CD4-positive, alpha-beta T cell treated with Interleukin-10 for 1 hour (primary cell): ENCODE measurements at places on chromosomes 5 and 9.

- no peak for DNase-seq
These were observed 25.4 kb downstream of the GPR21 start for GRCh38 chr9:123058834-123059233.

DNA sequence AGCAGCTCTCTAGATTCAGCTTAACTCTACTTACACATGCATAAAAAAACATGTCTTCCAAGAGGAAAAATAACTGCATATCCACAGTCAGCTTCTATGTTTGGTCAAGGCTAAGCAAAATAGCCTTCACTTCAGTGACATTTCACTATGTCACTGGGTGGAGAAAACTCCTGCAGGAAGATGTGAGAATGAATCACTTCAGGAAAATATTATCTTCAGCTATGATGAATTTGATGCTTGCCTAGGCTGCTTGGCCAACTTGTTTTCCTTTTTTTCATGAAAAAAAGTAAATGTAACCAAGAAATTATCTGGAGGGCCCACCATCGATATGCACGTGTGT lies 143.0 kb upstream of the ZNF608 start:
- DNase-seq, result no peak

DNA sequence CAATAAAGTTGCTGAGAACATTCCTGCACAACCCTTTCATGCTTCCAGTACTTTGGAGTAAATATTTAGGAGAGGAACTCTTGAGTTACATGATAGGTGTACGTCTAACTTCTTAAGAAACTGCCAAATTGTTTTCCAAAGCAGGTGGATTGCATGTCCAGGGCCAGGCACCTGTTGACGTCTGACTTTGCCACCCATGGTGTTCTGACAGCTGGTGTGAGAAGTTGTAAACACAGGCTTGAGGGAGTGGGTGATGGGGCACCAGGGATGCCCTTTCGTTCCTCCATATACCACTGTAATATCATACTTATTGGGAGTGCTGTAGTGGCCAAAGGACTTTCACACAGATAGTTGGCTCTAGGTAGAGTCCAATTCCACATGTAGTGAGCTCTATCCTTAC lies 352.1 kb downstream of the GADD45G start:
- no peak for DNase-seq

DNA sequence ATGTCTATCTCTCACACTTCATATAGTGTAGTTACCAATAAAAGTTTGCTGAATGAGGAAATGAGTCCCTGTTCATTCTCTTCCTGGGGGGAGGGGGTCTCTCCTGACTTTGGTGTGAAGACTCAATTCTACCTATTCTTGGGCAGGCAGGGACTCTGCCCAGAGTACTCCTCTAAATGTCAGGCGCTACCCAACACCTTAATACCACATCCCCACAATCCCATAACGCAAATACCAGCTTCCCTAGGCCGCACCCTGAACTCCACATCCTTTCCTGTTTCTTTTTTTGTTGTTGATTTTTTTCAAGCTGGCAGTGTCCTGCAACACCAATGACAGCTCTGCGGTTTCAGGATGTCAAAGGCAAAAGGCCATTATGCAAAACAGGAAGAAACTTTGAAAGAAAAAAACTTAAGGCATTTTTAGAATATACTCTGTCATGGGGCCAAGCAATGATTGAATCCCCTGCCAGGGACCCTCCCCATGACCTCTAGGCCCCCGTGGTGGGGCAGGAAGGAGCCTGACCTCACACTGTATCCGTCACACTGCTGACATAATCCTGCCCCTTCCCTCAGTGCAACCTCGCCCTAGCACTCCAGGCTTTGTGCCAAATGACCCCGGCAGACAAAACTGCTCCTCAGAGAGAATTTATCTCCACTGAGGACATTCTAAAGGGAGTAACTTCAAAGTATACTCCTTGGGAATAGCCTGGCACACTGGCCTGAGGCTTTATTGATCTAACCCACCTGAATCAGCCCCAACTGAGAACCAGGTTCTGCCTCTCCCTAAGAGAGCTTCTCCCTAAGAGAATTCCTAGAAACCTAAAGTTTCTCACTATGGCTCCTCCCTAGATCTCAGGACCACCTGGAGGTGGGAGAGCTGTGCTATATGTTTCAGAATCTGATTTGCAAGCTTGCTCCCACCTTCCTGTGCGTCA lies 8.0 kb downstream of the B4GALT1 start:
- peak; percentile 68 for DNase-seq

DNA sequence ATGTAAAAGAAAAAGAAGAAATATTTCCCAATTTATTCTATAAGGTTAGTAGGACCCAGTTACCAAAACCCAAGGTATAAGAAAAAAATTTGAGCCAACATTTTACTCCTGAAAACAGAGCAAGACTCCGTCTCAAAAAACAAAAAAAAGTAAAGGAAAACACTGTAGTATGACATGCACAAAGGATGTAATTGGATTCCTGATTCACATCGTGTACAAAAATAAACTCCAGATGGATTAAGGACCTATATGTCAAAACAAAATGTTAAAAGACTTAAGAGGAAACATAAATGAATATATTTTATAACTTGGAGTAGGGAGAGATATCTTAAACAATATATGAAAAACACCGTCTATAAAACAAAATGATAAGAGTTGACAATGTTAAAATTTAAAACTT lies 13.8 kb downstream of the PHYKPL start:
- DNase-seq, result no peak

GRCh38 chr9:28092981-28093936 lies 520.0 kb upstream of the C9orf72 start:
- no peak for DNase-seq

GRCh38 chr5:127572930-127573329 lies 55.5 kb downstream of the PRRC1 start:
- no peak for DNase-seq

DNA sequence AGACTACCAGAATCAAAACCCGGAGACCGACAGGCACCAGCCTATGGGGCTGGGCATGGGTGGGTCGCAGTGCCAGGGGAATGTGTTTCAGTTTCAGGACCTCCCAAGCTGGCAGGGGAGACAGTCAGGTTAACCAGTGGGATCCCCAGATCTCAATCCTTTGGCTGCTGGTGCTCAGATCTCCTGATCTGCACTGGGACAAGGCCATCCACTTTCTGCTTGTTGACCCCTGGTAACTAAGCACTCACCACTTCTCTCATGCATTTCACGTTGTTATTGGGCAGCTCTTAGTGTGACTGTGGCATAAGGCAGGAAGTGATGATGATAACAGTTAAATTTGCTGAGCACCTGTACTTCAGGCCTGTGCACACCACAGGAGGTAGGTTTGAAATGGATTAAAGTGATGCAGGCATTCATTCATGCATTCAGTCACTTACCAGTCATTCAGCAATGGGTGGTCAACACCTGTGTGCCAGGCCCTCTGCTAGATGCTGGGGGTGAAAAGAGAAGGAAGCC lies 42.1 kb upstream of the STXBP1 start:
- peak; percentile 51 for DNase-seq

DNA sequence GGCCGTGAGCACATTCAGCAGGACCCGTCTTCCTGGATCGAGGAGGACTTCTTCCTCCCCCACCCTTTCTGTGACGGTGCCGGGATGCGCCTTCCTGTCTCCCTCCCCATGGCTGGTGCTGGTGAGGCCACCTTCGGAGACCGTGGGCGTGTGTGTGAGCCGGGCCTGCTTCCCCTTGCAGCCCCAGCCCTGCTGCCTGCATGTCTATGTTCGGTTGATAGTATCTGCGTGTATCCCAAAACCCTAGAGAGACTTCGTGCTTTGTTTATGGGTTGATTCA lies 12.8 kb downstream of the CEP72 start:
- no peak for DNase-seq

DNA sequence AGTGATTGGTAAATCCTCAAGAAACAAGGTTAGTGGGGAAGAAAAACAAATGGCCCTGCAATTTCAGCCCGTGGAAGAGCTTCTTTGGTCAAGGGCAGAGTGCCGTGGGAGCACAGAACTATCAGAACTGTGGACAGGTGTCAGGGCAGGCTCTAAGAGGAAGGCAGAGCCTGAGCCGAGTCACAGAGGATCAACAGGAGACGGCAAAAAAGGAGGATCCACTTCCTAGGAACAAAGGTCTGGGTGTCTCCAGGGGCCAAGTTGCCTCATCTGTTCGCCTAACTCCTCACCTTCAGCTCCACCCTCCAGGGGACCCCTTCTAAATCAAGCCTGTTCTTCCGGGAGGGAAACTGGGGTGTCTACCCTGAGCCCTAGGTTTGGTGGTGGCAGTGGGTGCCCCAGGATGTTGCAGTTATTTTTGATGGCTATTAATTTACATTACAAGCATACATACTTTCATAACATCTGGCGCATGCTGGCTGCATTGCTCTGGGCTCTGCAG lies 88.0 kb downstream of the FEM1C start:
- no peak for DNase-seq

- DNase-seq, result no peak
These were observed 64.6 kb downstream of the IL31RA start for GRCh38 chr5:55915783-55916182.

GRCh38 chr5:24167806-24168205 lies 477.0 kb downstream of the CDH10 start:
- no peak for DNase-seq

GRCh38 chr9:523444-523843 lies 308.8 kb downstream of the DOCK8 start:
- no peak for DNase-seq

GRCh38 chr9:124218987-124219461 lies 38.7 kb upstream of the NEK6 start:
- DNase-seq, result no peak

- DNase-seq, result no peak
These were observed 104.0 kb downstream of the DOCK8 start for GRCh38 chr9:318646-319045.

- no peak for DNase-seq
These were observed 96.3 kb upstream of the TMEM161B start for GRCh38 chr5:88364991-88365390.

DNA sequence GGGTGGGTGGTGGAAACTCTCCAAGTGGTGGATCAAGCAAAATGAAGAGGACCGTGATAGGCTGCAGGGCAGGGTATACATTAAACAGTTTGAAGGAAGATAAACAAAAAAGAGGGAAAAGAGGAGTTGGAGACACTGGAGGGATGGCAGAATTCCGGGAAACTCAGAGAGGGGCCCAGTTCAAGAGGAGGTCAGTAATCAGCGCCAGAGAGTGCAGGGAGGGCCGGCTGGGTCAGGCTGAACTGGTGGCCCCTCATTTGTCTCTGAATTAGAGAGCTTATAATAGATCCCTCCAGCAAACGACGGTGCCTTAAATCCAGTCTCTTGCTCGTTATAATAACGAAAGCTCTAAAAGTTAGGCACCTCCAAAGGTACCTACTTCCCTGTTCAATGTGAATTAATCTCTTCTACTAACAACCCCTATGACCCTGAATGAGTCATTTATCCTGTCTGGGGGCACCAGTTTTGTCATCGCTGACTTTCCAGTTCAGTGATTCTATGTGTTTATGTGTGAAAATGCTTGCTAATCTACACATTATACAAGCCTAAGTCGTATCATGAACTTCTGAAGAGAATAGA lies 2.4 kb upstream of the ZSWIM6 start:
- no peak for DNase-seq

DNA sequence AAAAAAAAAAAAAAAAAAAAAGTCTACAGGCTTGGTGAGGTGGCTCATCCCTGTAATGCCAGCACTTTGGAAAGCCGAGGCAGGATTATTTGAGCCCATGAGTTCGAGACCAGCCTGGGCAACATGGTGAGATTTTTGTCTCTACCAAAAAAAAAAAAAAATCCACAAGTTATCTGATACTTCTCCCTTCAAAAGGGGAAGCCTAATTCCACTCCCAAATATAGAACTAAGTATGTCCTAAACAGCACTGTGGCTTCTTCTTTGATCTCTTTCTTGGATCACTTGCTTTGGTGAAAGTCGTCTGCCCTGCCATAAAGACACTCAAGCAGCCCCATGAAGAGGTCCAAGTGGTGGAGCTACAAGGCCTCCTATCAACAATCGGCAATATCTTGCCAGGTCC lies 18.8 kb upstream of the STING1 start:
- no peak for DNase-seq

- no peak for DNase-seq
These were observed 193.5 kb downstream of the GNA14 start for GRCh38 chr9:77454663-77455062.

DNA sequence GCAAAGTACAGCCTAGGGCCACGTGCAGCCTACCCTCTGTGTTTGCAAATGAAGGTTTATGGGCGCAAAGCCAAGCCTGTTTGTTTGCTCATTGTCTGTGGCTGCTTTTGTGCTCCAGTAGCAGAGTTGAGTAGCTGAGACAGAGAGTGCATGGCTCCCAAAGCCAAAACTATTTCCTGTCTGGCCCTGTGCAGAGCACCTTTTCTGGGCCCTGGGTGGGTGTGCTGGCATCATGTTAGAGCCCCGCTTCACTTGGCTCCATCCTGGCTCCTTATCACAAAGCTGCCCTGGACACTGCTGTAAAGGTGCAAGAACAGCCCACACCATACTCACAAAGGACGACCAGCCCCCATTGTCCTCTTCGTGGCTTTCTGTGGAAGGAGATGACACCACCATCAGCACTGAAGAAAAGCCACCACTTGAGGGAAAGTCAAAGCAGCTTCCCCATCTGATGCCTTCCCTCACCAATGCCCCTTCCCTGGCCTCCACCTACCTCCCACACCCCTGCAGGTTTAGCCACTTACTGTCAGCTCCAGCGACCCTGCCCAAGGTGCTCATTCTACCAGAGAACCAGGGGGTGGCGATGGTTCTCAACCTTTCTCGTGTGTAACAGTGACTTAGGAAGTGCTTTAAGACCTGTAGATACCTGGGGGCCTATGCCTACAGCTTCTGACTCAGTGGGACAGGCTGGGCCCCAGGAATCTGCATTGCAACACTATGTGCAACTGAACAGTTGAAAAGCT lies 23.4 kb downstream of the LCP2 start:
- DNase-seq, result peak; percentile 70

GRCh38 chr5:145553177-145553576 lies 282.0 kb downstream of the PRELID2 start:
- DNase-seq, result no peak
